ENCODE measurements at places on chromosomes 3 and 15.

DNA sequence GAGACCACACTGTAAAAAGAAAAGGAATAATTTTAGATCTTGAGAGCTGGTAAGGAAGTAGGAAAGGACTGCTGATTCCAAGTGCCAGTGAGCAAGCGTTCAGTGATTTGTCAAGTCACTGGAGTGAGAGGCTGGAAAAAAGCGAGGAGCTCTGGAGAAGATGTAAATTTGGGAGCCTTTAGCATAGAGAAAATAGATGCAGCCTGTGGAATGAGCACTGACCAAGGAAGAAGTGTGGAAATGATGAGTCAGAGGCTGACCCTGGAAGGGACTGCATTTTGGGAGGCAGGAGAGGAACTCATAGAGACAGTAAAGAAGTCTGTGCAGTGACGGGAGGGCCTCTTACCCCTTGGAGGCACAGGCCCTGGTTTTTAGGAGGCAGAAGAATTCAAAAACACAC is 17.1 kb upstream of the ABTB1 start:
- peak; percentile 45 for DNase-seq

GRCh38 chr15:66232267-66232625 is 21.3 kb downstream of the MEGF11 start:
- DNase-seq = no peak

GRCh38 chr3:19013879-19014278 is 134.4 kb upstream of the KCNH8 start:
- no peak for DNase-seq

GRCh38 chr3:129461461-129462146 is 21.6 kb downstream of the IFT122 start:
- DNase-seq = peak; percentile 77

DNA sequence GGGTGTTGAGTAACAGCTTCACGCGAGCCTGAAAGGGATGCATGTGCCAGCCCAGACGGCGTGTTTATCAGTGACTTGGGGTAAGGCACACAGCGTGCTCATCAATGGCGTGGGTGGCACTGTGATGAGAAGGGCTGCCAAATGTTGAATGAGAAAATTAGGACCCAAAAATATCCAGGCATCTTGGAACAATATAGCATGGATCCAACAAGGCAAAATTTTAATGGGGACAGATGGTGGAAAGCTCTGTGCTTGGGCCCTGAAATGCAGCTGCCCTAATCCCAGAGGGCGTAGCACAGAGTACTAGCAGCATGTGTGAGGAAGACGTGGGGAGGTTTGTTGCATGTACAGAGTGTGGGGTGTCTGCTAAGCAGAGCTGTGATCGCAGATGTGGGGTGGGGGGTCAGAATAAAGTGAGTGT is 48.9 kb downstream of the SSUH2 start:
- no peak for DNase-seq

GRCh38 chr3:136195258-136196063 is 674 bp downstream of the MSL2 start:
- DNase-seq = peak; percentile 83

GRCh38 chr15:32927124-32927523 is 209.3 kb downstream of the GREM1 start:
- no peak for DNase-seq

DNA sequence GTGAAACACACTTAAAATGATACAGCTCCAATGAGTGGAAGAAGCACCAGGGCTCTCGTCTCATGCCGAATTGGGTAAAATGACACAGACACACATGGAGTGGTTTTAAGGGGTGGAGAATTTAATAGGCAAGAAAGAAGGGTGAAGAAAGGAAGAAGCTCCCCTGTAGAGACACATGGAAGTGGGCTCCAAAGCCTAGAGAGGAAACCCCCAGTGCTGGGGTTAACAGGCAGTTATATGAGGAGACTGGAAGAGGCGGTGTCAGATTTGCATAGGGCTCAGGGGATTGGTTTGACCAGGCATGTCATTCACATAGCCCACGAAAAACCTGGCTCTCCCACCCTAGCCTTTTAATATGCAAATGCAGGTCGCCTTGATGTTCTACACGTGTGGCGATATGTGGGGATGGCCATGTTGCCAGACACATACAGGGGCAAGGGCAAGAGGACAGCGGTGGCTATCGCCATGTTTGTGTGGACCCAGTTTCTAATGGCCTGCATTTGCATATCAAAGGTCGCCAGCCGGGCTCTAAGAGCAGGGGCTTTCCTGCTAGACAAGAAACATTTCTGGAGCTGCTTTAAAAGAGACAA is 1.9 kb upstream of the DPH6 start:
- DNase-seq = no peak

GRCh38 chr15:99721104-99721778 is 12.0 kb downstream of the LYSMD4 start:
- DNase-seq = no peak

DNA sequence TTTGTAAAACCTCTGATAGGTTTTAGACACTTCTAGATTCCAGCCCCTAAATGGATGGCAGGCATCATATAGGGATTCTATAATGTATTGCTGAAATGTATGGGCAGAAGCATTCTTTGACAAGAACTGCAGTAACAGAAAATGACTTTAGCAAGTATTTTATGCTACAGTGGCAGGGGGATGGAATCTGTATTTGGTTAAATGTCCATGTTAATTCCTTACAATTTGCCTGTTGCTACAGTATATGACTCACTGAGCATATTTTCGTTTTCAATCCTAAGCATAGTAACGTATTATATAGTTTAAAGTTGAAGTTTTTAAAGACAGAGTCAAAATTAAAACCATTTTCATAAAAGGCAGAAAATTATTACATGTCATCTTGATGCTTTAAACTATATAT is 150.1 kb downstream of the MEX3B start:
- DNase-seq = no peak

DNA sequence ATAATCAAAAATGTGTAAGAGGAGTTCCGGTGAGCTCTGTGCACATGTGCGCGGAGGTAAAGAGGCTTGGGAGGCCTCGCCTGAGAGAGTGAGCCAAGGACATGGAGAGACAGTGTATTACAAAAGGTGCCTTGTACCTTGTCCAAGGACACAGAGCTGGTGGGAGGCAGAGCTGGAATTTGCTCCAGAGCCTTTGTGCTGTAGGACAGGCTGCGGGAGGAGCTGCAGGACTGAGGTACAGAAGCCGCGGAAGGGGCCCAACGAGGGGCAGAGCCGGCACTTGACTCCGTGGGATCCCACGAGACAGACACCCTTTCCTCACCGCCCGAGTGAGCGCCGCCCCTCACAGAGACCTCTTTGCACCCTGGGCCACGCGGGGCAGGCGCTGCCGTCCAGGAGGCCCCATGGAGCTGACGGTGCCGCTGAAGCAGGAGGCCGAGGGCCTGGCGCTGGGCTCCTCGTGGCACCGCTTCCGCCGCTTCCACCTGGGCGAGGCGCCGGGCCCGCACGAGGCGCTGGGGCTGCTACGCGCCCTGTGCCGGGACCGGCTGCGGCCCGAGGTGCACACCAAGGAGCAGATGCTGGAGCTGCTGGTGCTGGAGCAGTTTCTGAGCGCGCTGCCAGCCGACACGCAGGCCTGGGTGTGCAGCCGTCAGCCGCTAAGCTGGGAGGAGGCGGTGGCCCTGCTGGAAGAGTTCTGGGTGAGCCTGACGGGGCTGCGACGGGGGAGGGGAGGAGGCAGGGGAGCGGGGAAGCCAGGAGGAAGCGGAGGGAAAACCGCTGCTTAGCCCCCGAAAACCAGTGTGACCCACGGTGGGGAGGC is 68.7 kb downstream of the SLTM start:
- no peak for DNase-seq

- DNase-seq = no peak
Observed at GRCh38 chr3:17631609-17632008, 110.8 kb downstream of the TBC1D5 start.

GRCh38 chr15:89732451-89733172 is 18.4 kb downstream of the MESP1 start:
- DNase-seq = no peak

DNA sequence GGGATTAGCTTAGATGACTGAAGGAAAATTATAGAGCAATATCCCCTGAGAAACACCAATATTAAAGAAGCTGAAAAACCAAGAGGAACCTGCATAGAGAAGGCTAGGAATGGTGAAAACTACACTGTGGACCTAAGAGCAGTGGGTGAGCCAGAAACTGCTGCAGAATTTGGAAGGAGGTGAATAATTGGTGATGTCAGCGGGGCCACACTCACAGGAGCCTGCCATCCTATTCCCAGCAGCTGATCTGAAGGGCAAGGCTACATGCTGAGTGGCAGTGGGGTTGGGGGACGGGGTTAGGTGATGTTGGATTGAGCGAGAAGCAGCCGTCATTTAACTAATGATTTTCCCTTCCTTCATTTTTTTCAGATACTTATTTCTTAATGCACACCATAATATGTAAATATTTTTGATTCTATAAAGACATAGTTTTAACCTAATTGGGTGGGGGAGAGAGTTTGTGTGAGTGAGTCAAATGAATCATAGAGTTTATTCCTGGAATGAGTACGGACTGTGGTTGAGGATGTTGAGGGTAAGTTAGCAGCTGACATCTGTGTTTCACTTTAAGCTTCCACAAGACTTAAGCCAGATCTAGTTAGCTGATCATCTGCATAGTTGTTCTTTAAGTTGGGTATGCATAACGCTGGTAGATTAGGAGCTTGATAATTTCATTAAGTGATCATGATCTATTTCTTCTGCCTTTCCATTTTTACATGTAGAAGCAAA is 222.8 kb downstream of the PTPRG start:
- peak; percentile 57 for DNase-seq

DNA sequence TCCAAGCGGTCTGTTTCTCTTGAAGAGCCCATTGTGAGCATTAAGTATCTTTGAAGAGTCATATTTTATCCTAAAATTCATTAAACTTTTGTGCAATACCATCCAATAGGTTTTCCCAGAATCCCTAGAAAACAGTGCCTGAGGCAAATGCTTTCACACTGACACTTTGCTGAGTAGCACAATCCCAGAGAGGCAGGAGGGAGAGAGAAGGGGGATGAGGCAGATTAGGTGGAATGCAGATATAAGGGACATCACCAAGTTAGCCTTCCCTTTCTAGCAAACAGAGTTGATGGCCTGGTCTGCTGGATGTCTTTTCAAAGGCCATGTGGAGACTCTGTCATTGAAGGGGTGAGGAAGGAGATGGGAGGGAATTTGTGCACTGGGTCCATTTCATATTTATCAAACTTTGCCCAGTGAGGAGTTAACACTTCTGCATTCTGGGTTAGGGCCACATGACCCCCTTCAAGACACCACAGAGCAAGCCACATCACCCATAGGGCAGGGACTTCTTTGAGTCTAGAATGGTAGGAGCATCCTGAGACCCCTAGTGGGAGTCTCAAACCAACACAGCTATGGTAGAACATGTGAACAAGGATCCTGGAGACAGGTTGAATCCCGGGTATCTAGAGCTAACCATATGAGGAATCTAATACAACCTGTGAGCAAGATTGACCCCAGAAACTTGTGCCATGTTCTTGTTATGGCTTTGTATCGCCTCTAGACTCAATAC is 32.0 kb upstream of the SEMA6D start:
- peak; percentile 77 for DNase-seq

DNA sequence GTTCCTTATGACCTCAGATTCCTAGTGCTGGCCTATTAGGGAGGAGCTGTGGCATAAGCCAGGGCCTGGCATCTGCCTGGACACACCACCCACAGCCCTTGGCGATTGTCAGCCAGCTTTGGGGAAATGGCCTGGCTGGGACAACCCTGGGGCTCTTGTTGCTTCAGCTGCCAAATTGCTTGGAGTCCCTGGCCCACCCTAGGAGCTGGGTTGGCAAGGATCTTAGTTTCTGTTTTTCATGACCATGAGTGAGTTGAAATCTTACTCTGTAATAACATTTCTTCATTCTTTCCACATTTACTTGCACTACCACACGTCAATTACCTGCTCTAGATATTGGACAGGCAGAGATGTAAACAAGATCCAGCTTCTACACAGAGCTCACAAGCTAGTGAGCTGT is 1.9 kb upstream of the MYZAP start:
- DNase-seq = no peak

GRCh38 chr15:43208052-43209002 is 12.5 kb downstream of the EPB42 start:
- DNase-seq = no peak

- DNase-seq = no peak
Observed at GRCh38 chr3:113057117-113057516, 66.3 kb downstream of the GTPBP8 start.

GRCh38 chr3:11642431-11643191 is 1.1 kb downstream of the VGLL4 start:
- DNase-seq = peak; percentile 86

DNA sequence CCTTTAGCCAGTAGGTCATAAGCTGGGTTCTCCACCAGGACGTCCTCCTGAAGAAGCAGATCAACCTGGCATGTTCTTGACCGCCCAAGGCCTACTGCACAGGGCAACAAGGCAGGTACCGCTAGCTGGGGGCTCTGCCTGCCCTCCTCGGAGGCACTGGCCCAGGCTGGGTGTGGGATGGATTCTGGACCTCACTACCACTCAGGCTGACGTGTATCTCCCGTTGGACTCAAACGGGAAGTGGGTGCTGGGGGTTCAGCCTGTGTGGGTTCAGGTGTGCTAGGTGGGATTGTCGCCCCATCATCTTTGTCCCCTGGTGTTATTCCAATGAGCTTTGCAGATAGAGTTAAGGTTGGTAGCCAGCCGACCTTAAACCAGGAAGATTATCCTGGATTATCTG is 95.0 kb upstream of the SNRPA1 start:
- no peak for DNase-seq

DNA sequence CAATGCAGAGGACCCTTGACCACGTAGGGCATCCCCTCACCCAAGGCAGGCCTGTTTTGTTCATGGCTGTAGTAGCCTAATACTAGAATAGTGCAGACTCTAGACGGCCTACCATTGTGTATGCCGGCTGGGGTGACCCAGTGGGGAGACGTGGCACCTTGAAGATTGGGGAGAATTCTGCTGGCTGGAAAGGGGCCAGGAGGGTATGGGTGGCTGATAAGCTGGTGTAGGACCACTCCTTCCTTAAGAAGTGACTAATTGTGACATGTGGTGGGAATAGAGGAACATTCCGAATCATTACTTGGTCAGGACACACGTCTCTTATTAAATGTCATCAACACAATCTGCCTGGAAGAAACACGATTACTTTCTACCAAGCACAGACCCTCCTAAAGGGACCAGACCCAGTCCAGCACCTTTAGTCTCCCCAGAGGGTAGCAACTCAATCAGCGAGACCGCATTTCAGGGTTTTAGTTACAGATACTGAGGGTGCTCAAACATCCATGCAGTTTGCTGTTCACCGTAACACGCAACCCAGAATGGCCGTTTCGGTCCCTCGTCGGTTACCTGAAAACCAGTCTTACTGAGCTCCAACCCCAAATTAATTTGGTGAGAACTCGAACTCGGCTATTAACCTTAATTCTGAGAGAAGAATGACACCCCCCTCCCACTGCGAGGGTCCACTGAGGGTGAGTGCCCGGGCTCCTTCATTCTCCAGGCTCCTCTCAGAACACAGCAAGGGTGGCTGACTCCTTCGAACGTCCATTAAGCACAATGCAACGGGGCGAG is 1.6 kb upstream of the KLF13 start:
- no peak for DNase-seq

GRCh38 chr3:46124216-46125177 is 83.6 kb downstream of the CCR1 start:
- DNase-seq = no peak

GRCh38 chr3:122255757-122256439 is 69.2 kb upstream of the CSTA start:
- peak; percentile 36 for DNase-seq

Data from ELR (cell line).